ENCODE measurements at places on chromosomes 7 and 10. TPM values are rescaled to one million over a fixed set of nuclear protein-coding genes. Genes with fewer than 3 reads are reported as not detected.

DNA sequence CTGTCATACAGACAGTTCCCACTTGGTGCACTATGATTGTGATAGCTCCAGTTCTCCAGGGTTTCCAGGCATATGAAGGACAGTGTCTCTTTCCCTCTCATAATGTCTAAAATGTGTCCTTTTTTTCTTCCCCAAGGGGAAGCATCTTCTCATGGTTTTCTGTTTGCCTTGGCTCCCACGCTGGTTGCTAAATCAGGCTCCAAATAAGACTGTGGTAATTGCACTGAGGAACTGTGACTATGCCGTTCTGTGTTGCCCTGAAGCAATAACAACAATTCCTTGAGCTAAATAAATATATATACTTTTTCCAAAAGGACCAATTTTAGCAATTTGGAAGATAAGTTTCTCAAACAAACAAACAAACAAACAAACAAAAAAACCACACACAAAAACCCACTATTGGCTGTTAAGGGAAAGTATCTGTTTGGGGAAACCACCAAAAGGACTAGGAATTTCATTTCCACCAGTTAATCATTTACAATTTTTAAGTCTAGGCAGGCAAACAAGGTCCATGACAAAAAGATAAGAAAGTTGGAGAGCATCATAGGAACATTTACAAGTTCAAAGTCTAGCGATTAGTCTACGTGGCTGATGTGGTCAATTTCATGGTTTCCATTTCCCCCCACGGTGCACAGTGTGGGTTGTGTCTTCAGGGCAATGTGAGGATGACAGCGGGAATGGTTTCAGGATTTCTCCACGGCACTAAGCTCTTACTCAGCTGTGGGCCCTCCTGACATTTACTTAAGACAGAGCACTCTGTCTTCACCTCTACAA is 62.4 kb downstream of the THNSL1 start:
- no peak for DNase-seq

GRCh38 chr7:100126239-100126930 is 382 bp upstream of the MBLAC1 start:
- no peak for DNase-seq

GRCh38 chr10:59907918-59908807 is 1.8 kb upstream of the CCDC6 start:
- peak; percentile 63 for DNase-seq

DNA sequence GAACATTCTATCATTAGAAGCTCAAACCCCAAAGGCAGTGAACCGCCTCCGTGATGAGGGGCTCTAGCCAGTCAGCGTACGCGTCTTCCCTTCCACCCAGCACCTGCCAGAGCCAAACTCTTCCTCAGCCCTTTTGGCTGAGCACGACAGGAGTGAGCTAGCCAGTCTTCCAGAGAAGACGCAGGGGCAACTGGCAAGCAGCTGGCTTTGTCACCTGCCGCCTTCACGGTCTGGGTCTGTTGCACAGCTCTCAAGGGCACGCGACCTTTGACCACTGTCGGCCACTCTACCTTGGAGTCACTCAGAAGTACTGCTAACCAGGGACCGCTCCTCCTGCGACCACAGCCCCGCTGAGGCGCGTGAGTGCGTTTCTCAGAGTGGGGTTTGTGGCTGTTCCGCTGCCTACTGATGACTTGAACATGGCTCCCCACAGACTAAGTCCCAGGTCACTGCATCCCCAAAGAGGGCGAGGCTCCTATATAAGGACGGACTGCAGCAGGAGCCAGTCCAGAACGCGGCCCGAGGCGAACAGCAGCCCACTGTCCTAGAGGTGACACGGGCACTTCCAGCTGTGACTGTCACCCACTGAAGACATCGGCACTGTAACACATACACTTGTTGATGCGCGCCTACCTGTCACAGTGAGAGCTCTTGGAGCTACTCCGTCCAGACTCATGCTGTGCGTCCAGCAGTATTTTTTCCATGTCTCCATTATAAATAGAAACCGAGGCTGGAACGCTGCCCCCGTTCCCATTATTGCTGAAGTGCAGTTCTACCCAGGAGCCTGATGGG is 8.4 kb downstream of the BNIP3 start:
- peak; percentile 56 for DNase-seq

DNA sequence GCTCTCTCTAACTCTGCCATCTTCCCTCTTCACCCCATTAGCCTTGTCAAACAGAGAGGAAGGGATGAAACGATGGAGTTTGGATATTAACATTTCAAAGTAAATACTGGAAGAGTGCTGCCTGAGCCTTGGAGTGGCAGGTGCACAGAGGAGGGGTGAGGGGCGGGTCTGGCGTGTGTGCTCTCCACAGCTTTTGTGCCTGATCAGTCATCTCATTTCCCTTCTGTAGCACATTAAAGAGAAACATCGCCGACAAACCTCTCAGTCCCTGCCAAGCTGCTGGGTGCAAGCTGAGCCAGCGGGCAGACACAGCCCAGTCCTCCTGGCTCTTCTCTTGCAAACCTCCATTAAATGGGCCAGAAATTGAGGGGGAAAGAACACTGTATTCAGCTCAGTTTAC is 76.2 kb downstream of the SLIT1 start:
- DNase-seq: no peak

- no peak for DNase-seq
Observed at GRCh38 chr7:123244768-123245167, 45.0 kb upstream of the SLC13A1 start.

GRCh38 chr7:129295015-129295423 is 70.2 kb downstream of the AHCYL2 start:
- DNase-seq: no peak

DNA sequence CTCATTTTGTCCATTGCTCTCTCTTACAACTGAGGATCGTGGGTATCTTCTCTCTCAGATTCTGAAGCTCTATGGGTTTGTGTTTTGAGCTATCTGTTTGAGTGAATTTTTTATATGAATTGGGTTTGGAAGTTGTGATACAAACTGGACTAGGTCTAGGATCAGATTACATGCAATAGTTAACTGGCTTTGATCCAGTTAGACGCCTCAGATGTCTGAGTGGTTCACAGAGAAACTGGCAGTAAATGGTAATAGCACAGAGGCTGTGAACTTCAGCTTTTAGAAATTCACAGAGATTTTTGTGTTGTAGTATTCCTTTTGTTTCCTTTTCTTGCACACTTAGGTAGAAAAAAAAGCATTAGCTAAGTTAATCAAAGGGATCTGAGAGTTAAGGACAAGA is 12.7 kb upstream of the DNMBP start:
- DNase-seq: no peak

- no peak for DNase-seq
Observed at GRCh38 chr10:120460186-120460585, 3.2 kb downstream of the PLPP4 start.

GRCh38 chr10:30550967-30551815 is 78.4 kb downstream of the LYZL2 start:
- no peak for DNase-seq

- no peak for DNase-seq
Observed at GRCh38 chr10:36266923-36267322, 624.8 kb upstream of the FZD8 start.

- no peak for DNase-seq
Observed at GRCh38 chr7:24042028-24042427, 242.0 kb upstream of the NPY start.

- no peak for DNase-seq
Observed at GRCh38 chr7:57348646-57349269, 101.2 kb upstream of the ZNF716 start.

GRCh38 chr7:2948749-2949148 is 94.9 kb downstream of the CARD11 start:
- no peak for DNase-seq

DNA sequence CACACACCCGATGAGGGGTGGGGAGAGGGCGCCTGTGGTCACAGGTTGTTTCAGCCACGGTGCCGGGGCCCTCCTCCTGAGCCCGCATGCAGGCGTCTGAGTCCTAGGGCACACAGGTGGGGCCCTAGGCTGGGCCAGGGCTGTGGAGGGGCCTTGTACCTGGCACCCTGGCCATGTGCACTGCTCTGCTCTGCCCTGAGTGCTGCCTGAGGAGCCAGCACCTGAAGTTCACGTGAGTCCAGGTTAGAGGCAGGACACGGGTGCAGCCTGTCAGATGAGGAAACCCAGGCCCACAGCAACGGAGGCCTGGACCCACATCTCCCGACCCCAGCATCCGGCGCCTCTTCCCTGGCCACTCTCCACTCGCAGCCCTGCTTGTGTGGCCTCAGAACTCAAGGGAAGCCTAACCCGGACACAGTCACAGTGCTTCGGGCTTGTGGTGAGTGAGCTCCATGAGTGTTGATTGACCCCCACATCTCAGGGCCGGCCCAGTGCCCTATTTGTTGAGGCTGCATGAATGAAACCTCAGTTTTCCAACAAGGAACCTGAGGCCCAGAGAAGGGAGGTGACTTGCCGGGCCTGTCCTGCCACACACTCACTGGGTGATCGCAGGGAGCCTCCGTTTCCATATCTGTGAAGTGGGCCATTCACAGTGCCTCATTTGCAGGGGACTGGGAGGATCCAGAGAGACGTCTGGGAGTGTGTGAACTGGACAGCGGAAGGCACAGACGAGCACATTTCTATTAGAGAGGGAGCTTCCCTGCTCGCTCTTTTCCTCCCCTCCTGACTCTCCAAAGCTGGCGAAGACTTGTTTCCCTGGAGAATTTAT is 39.6 kb downstream of the PPIF start:
- peak; percentile 61 for DNase-seq

DNA sequence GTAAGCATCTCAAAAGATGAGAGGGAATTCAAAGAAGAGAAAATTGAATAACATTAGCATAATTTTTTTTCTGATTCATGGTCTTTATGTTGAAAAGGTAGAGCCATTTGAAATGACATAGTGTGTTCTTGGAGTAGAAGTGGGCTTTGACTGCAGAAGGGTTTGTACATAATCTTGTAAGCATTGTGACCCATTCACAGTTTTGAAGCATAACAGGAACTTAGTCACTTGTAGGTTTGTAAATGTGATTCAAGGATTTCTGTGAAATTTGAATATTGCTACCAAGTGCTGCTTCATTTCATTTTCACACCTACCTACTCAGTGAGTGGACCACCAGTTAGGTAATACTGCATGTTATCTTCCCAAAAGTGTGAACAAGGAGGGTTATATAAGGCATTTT is 68.6 kb downstream of the PON1 start:
- no peak for DNase-seq

AGAP6 gene
- total RNA-seq: 18.5 TPM

DPP6 gene
- total RNA-seq: 0.62 TPM

SPDYE1 gene
- not detected for total RNA-seq

GTF2I gene
- 246 TPM for total RNA-seq

ANKRD30A gene
- total RNA-seq: 0.09 TPM
